ENCODE measurements at places on chromosomes 13 and 19.

GRCh38 chr19:41263042-41263849, 926 bp upstream of the HNRNPUL1 start:
- peak; percentile 69 for DNase-seq

DNA sequence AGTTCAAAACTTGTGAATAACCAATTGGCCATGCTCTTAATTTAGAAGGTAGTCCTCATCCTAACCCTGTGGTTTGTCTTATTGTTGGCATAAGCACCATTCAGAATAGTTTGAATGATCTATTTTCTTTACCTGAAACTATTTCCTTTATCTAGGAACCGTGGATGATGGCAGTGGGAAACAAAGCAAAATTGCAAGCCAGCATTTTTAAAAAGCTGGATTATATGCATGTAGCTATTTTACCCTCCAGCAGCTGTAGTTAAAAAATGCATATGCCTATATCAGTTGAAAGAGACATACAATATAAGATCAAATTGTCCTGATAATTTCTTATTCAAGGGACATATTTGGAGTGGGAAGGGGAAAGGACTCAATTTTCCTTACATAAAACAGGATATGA, 19.3 kb downstream of the ZNF613 start:
- DNase-seq = no peak

DNA sequence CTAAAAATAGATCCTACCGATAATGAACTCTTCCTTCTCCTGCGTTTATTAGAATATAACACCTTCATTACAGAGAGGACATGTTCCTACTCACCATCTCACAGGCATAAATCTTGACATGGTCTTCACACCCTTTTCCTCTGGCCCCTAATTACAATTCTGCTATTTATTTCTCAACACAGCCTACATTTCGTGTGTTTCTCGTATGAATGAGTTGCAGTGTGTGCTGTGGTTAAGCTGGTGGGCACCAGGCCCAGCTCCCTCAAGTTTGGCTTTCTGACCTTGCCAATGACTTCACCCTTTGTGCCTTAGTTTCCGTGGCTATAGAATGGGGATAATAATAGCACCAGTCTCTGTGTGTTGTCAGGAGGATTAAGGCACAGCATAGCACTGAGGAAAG, 12.3 kb upstream of the KATNAL1 start:
- DNase-seq = no peak

DNA sequence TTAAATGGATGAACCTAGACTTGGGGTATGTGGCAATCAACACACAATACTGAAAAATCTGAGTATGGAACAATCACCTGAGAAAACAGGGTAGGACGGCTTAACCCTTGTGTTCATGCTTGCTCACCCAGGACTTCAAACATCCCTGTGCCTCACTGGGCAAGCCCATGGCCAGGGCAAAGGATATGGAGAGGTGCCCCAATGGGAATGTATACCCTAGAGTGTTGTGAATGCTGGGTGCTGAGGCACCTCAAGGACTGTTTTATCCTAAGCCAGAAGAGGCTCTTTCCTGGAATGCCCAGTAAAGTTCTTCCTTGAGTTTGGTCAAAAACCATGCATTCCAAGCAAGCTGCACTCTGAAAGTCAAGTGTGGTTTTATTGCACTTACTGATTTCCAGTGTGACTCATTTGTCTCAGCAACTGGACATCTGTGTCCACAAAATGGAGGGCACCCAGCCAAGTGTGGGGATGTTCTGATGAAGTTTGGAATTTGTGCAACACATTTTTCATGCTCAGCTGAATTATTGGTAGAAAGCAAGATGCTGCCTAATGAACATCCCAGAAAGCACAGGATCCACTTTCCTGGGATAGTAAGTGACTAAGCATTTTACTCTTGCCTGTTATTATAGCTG, 531.3 kb downstream of the RFC3 start:
- DNase-seq = peak; percentile 99

DNA sequence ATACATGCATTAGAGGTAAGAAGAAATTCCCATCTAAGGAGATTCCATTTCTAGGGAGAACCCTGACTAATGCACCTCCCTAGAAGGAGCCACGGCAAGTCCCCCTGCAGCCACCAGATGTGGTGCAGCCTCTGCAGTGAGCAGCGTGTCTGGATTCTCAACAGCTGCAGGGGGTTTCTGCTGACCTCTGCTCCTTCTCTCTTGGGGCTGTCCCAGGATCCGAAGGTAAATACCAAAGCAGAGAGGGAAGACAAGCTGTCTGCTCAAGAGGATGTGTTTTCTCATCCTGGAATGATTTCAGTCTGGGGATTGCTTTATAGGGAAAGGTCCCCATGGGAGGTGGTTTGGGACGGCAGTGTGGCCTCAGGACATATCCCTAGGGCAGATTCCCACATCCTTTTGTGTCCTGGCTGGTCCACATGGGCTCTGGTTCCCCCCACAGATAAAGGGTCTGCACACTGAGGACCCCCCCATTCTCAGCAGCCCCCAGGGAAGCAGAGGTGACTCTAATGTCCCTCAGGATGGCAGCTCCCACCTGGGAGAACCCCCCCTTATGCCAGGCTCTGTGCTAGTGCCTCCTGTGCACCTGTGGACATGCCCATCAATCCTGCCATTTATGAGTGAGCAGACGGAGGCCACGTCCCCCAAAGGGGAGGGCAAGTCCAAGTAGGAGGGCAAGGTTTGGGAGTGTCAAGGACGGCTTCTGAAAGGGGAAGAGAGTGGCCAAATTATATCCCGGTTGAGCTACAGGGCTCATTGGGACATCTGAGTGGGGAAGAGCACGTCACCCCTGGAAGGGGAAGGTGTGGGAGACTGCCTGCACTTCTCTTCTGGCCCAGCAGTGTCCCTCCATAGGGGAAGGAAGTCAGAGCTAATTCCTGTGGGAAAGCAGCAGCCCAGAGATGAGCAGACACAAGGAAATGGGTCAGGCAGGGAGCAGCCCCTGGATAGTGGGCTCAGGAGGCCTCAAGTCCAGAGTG, 10.2 kb upstream of the OR10H5 start:
- DNase-seq = no peak

Measured in EL (cell line).